CD4-positive, alpha-beta T cell treated with Interferon alpha-2 for 1 hour (primary cell): ENCODE measurements at places on chromosomes 11 and 22.

DNA sequence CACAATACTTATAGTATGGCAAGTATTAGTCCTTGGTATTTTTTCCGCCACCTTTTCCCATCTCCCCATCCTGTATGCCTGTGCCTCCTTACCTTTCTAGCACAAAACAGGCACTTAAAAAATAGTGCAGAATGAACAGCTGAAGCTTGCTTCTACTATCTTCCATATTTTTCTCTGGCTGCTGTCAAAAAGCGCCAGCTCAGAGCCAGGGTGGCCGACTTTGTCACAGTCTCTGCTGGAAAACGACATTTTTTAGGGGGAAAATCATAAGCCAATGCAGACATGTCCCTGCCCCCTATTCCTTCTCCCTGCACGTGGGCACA is 26.5 kb upstream of the ROBO3 start:
- DNase-seq: no peak

- no peak for DNase-seq
Measured at GRCh38 chr22:19720150-19720827, 3.0 kb upstream of the GP1BB start.

GRCh38 chr22:39723899-39724351 is 153.4 kb downstream of the CACNA1I start:
- DNase-seq: no peak

GRCh38 chr11:116927163-116927974 is 89.9 kb upstream of the APOA1 start:
- DNase-seq: peak; percentile 73

GRCh38 chr11:3058753-3059664 is 1.8 kb upstream of the CARS1 start:
- no peak for DNase-seq

GRCh38 chr11:64742889-64743590 is 902 bp downstream of the RASGRP2 start:
- DNase-seq: peak; percentile 68

GRCh38 chr11:29317694-29318093 is 699.1 kb downstream of the KCNA4 start:
- DNase-seq: no peak

GRCh38 chr22:39808081-39808480 is 85.5 kb downstream of the ENTHD1 start:
- peak; percentile 43 for DNase-seq

DNA sequence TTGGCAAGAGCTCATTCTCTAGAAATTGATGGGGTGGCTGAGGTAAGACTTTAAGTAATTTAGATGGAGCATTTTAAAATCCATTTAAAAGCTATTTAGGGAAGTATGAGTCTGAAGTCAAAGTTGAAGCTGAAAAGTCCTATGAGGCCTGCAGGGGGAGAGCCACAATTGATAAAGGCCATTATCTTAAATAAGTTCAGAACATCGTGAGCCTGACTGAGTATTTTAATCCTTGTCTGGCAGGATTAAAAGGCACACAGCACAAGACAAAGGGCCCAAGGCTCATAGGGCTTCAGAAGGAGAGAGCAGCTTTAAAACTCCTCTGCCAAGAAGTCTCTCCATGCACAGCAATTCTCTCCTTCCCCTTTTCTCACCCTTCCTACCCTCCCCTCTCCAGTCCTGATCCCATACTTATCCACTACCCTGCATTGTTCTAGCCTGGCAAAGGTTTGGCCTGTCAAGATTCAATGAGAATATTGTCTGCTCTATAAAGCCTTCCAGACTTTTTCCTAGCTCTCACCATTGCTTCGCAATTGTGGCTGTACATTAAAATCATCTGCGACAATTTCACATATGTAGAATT is 1312.9 kb downstream of the FAM181B start:
- DNase-seq: no peak

DNA sequence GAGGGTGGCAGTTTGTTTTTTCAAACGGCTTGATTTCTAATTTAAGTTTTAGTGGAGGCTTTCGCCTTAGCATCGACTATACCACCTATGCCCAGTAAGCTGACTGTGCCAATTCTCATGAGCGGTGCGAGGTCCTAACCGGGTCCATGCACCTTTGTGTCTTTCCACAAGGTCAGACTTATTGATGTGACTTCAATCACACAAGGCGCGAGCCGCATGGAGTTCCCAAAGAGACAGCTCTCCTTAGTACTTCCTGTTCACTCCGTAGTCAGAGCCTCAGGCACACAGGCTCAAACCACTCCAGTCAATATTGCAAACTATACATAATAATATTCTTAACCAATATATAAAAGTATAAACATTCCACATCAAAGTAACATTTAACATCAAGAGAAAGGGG is 18.2 kb downstream of the ST14 start:
- DNase-seq: no peak

GRCh38 chr11:115127790-115128189 is 376.4 kb downstream of the CADM1 start:
- DNase-seq: no peak

- DNase-seq: no peak
Measured at GRCh38 chr11:104036588-104036987, at the start of gene DDI1. DDI1 (plus strand) TSS chr11:104036640; CDS start chr11:104036823, 183 bp downstream.

- DNase-seq: no peak
Measured at GRCh38 chr11:9720290-9720630, 56.4 kb downstream of the SWAP70 start.

DNA sequence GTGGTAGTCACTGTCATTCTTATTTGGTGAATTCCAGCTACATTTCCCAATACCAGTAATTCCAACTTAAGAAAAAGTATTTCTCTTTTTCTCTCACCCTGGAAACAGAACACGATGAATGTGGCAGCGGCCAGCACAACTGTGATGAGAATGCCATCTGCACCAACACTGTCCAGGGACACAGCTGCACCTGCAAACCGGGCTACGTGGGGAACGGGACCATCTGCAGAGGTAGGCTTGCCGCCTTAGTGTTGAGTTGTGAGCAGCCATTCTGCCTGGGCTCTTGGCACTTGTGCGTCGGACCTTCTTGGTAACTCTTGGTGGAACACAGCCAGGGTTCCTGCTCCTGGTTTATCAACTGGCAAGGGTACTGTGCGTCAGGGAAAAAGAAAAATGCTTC is 559.8 kb downstream of the NELL1 start:
- no peak for DNase-seq

DNA sequence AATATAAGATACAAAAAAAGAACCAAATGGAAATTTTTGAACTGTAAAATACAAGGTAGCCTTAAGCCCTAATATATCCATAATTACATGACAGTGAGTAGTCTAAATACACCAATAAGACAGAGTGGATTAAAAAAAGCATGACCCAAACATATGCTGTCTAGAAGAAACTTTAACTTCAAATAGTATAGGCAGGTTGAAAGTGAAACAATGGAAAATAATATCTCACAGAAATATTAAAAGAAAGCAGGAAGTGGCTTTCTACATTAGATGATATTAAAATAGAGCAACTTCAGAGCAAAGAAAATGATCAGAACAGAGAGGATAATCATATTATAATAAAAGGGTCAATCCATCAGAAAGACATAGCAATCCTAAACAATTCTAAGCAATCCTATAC is 21.8 kb downstream of the DCUN1D5 start:
- no peak for DNase-seq

GRCh38 chr22:45890351-45890635 is 86.7 kb downstream of the WNT7B start:
- DNase-seq: no peak

DNA sequence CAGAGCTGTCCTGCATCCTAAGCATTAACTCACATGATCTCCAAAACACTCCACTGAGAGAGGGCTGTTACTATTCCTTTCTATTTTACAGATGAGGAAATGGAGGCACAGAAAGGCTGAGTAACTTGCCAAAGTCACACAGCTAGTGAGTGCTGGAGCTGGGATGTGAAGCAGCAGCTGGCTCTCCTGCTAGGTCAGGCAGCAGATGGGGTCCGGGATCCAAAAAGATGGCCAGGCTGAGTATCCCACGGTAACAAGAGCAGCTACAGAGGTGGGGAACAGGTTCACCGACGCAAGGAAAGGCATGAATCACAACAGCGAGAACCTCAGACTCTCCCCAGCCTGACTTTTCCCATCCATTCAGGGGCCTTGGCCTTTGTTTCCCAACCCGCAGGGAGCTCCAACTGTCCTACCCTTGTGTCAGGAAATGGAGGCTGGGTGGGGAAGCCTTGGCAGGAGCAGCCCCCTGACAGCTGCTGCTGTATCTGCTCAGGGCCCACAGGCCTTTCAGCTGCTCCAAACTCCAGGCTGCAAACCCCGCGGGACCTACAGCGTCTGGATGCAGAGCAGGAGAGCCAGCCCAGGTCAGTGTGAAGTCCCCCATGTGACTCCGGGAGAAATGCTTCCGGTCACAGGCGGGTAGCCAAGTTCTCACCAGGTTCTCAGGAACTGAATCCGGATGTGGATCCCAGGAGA is 29.5 kb downstream of the DKK3 start:
- DNase-seq: no peak

- no peak for DNase-seq
Measured at GRCh38 chr11:40032331-40032730, 1427.1 kb downstream of the LRRC4C start.

DNA sequence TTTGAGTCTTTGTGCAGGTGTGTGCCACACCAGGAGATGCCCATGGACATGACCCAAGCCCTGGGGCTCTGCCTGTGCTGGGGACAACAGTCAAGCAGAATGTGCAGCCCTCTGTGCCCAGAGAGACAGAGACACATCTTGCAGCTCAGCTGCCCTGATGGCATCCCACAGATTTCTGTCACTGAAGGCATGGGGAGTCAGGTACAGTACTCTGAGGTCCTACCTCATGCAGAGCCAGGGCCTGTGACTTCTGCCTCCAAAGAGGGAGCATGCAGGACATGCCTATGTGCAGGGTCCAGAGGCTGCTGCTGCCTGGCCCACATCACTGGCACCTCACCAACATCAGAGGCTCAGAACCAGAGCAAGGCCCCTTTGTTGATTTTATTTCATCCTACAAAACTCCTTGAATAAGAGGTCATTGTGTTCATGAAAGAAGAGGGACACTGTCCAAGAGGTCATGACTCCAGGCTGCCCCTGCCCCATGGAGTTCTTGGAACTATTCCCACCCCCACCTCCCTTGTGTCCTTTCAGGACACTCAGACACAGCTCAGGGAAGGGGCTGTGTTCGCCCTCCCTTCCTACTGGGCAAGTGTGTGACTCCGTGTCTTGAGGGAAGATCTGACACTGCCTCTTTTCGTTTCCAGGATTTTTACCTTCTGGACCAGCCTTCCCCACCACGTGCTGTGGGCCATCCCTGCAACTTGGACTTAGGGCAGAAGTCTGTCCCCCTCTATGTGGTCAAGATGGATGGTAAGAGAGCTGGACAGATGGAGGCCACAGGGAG is 62.3 kb downstream of the BTG4 start:
- DNase-seq: no peak

DNA sequence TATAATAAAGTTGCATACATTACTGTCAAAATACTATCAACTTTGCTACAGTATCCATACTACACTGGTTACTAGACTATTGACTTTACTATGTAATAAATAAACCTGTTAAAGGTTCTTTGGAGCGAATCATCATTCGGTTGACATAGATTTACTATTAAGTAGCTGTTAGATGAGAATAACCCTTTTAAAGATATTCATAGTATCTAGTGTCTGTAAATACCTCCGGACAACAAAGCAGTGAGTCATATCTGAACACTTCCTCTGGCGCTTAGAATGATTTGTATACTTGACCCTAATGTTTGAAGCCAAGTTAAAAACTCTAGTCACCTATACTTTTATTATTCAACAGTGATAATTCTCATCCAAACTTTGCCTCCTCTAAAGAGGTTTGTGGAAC is 84.7 kb downstream of the MSANTD4 start:
- no peak for DNase-seq

- no peak for DNase-seq
Measured at GRCh38 chr11:76256448-76256847, 50.1 kb upstream of the WNT11 start.

- no peak for DNase-seq
Measured at GRCh38 chr11:120021978-120022377, 115.9 kb downstream of the TRIM29 start.

DNA sequence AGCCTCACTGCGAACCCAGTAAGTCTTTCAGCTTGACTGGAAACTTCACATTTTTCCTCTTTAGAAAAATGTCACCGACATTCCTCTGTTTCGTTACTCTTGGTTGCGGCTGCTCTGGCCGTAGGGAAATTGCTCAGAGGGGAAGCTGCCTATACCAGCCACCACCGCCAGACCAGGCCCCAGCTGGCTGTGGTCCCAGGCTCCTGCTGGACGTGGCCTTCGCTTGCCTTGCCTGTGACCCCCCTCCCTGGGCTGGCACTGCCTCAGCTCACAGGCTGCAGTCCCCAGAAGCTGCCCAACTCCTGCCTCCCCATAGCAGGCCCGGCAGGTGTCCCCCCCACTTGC is 197.8 kb downstream of the MN1 start:
- DNase-seq: no peak

DNA sequence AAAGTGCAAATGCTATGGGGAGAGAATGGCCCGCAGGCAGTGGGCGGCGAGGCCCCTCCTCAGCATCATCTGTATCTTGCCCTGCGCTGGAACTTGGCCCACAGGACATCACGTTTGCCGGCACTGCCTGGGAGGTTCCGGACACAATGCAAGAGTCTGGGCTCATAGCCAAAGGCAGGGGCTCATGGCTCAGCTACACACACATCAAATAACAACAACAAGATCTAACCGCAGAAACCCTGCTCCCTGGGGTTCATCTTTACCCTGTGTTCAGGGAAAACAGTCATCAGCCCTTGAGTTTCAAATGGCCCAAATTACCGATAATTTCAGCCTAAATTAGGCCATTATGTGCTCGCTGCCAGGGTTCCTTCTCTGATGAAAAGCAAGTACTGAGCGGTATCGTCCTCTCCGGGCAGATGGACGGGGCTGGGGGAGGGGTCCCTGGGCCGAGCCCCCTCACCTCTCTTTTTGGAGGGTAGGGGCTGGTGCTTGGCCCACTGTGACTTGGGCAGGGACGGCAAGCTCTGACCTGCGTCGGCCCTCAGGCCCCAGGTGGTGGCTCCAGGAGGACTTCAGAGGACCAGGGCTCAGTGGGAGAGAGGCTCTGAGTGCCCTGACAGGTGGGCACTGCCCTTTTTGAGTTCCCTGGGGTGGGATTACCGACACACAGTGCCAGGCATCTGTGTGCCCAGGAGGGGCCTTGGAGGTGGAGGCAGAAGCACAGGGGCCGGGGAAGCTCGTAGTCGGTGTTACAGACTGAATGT is 25.0 kb upstream of the GAL start:
- DNase-seq: no peak

GRCh38 chr11:86390487-86390886 is 15.8 kb downstream of the CCDC81 start:
- DNase-seq: no peak

DNA sequence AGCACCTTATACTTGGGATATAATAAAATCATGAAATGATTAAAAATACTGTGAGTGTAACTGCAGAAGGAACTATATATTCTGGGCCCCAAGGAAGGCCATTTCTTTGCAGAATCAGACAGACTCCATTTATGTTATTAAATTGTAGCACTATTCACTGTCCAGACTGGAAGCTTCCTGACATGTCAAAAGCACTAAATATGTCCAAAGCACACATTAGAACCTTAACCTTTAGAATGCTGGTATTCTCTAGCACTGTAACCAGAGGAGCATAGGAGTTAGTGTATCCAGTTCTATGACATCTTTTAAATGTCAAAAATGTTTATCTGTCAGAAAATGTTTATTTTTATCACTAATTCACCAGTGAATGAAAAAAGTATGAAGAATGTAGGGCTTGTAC is 246.9 kb downstream of the CADM1 start:
- DNase-seq: no peak
